Fibroblast of lung (primary cell): ENCODE measurements at places on chromosomes 4 and X. TPM values are rescaled to one million over a fixed set of nuclear protein-coding genes. Genes with fewer than 3 reads are reported as not detected.

DNA sequence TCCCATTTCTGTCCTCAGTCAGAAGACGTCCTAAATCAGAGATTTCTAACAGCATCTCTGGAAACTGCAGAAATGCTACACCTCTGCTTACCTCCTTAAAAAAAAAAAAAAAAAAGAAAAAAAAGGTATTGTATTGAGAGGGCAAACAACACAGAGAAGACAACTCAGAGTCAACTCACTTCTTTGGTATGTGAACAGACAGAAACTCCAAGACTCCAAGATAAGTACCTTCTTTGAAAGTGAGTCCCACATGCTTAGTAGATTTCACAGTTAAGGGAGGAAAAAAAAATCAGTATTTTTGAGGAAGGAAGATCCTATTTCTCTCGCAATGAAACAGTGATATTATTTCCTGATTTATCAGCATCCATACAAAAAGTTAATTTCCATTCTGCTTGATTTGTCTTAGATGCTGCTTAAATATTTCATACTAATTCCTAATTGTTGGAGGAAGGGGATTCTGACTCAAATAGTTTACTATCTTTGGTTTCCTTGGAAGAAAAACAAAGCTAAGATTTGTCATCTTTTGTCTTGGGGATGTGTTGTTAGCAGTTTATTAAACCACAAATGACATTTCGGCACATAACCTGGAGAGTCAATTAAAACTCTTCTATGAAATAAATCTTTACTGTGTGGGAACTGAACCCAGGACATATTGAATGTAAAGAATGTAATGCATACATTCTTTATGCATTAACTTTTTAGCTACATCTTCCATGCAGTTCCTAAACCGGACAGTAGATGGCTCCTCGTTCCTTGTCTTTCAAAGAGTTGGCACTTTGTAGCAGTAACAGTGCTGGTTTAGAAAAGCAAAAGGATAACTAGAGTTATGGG, 4.7 kb downstream of the RASGEF1B start:
- DNase-seq = peak; percentile 81

GRCh38 chr4:37604461-37604860, 81.7 kb downstream of the RELL1 start:
- peak; percentile 62 for DNase-seq

NOA1 gene
- polyA plus RNA-seq = 10.0 and 12.1 TPM in 2 replicates

DNA sequence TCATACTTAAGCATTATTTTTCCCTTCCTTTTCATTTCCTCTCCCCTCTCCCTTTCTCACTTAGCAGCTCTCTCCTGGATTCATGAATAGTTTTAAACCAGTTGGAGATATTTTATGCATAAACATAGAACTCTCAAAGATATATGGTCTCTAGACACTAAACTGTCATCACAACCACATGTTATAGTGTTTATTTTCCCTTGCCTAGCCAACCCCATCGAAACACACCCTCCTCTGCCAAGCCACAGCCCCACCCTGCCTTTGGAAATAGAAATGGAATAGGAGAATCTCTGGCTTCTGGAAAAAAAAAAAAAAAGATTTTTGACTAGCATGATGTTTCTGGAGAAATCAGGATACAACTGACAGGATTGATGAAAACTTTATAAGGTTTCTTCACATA, 64.8 kb upstream of the RBPJ start:
- peak; percentile 31 for DNase-seq

GRCh38 chr4:126404549-126404948, 1089.8 kb downstream of the FAT4 start:
- peak; percentile 1 for DNase-seq

- DNase-seq = no peak
Observed at GRCh38 chrX:19512359-19512758, 2.9 kb downstream of the MAP3K15 start.

MBNL3 gene
- polyA plus RNA-seq = 2.6 and 5.6 TPM in 2 replicates

LRIT3 gene
- polyA plus RNA-seq = 0.01 TPM in 2 replicates

GLUD2 gene
- polyA plus RNA-seq = 0.67 and 0.80 TPM in 2 replicates

GRCh38 chr4:99091216-99091575, 2.6 kb upstream of the ADH5 start:
- no peak for DNase-seq

- no peak for DNase-seq
Observed at GRCh38 chrX:8647176-8647575, 84.8 kb downstream of the ANOS1 start.

GRCh38 chr4:100146756-100147155, 43.5 kb downstream of the DDIT4L start:
- DNase-seq = no peak

FGA gene
- not detected in 2 replicates for polyA plus RNA-seq

TMEM154 gene
- 1.6 and 3.7 TPM in 2 replicates for polyA plus RNA-seq

MAP3K15 gene
- 0.07 and 0.14 TPM in 2 replicates for polyA plus RNA-seq

DNA sequence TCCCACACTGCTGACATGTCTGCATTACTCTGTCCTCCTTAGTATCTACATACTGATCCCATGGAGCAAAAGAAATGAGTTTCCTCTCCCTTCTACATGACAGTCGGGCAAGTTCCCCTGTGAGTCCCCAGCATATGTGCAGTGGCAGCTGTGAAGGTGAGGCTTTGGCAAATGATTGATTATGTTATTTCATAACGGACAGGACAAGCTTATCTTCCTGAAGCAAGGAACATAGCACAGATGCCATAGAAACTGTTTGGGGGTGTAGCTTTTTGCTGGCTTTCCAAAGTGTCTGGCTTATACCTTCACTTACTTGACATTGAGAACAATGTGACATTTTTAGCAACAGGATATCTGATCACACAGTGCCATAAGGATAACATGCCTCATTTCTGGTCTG, 136.8 kb upstream of the PDLIM3 start:
- no peak for DNase-seq

- no peak for DNase-seq
Observed at GRCh38 chr4:1534095-1534872, 128.0 kb upstream of the NKX1-1 start.

GRCh38 chr4:155197757-155198156, 10.7 kb upstream of the NPY2R start:
- no peak for DNase-seq

GRCh38 chr4:36304138-36304681, 22.8 kb downstream of the DTHD1 start:
- no peak for DNase-seq

GRCh38 chrX:53421772-53422085, 725 bp downstream of the SMC1A start:
- no peak for DNase-seq

- DNase-seq = no peak
Observed at GRCh38 chr4:185317880-185318279, 77.8 kb downstream of the LRP2BP start.

DNA sequence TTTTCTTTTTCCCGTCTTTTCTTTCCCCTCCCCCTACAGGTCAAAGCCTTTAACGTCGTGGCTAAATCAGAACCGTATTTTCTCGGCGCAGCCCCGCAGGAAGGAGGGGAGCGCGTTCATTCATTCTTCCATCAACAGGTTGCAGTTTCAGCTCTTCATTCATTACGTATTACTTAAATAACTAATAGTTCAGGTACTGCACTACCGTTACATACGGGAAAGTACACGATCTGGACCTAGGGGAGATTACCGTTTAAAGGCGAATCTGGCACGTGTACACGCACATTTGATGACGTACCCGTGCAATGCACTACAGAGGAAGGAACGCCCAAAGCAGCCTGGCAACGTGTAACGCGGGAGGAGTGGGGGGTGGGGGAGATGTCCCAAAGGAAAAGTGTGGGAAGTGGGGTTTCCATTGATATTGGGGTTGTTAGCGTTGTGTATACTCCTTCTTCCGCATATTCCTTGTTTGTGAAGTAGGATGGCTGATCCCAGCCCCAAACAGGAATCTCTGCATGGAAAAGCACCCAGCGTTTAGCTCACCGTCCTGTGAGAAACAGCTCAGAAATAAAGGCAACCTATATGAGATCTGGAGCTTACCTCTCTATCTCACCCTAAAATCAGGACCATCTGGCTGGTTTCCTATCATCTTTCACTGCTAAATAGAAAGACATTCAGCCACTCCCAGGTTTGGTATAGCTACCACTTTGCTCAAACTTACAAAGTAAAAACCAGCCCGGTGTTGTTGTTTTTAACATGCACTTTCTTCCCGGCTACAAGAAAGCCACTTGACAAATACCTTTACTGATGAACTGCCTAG, 585 bp upstream of the SEC24D start:
- peak; percentile 75 for DNase-seq

- DNase-seq = no peak
Observed at GRCh38 chr4:1638873-1639272, 45.2 kb downstream of the FAM53A start.

EXOC1L gene
- not detected in 2 replicates for polyA plus RNA-seq

FOXR2 gene
- polyA plus RNA-seq = not detected in 2 replicates

GRK4 gene
- polyA plus RNA-seq = 4.0 and 4.4 TPM in 2 replicates

TMEM144 gene
- 1.3 and 1.5 TPM in 2 replicates for polyA plus RNA-seq

HSFX4 gene
- not detected in 2 replicates for polyA plus RNA-seq

GRCh38 chr4:102076622-102077021, 268.7 kb downstream of the SLC39A8 start:
- DNase-seq = no peak

DNA sequence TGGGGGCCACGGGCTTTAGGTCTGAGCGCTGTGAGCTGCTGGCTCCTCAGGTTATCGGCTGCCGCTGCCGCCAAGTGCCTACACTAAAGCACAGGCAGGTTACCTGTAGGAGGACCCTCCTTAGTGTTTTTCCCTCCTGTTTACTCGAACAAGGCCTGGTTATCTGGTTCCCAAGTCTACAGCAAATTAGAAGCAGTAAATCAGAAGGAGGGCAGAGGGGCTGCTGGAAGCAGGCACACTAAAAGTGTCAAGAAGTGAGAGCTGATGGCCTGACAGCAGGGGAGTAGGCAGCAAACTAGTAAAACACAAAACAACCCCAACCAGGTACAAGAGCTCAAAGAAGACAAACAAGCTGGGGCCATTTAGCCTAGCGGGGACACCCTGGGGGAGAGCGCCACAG, 125.0 kb upstream of the PJA1 start:
- DNase-seq = no peak

DNA sequence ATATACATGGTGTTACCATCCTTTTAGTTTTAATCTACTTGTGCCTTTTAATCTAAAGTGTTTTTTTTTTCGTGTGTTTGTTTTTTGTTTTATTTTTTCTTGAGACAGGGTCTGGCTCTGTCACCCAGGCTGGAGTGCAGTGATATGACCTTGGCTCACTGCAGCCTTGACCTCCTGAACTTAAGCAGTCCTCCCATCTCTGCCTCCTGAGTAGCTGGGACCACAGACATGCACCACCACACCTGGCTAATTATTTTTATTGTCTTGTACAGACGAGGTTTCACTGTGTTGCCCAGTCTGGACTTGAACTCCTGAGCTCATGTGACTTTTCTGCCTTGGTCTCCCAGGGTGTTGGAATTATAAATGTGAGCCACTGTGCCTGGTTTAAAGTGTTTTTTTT, 33.1 kb downstream of the BMP2K start:
- DNase-seq = no peak

FATE1 gene
- not detected in 2 replicates for polyA plus RNA-seq

GRCh38 chr4:134668237-134668636, 466.6 kb upstream of the PABPC4L start:
- DNase-seq = peak; percentile 1

GRCh38 chr4:148795156-148795864, 353.1 kb upstream of the NR3C2 start:
- peak; percentile 92 for DNase-seq

- DNase-seq = no peak
Observed at GRCh38 chr4:171981185-171981584, 168.0 kb downstream of the GALNTL6 start.

DNA sequence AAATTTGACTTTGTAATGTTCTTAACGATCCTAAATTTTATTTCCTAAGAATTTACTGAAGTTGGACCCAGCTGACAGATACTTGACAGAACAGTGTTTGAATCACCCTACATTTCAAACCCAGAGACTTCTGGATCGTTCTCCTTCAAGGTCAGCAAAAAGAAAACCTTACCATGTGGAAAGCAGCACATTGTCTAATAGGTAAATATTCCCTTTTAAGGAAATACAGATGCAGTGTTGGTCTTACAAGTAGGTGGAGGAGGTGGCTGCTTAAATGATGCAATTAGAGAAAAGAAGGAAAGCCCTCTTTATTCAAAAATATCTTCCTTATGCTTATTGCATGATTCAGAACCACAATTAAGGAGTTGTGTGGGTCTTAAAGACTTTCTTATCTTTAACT, 73.5 kb downstream of the RS1 start:
- DNase-seq = peak; percentile 1

GRCh38 chr4:184850431-184851199, 24.8 kb upstream of the ACSL1 start:
- no peak for DNase-seq

DNA sequence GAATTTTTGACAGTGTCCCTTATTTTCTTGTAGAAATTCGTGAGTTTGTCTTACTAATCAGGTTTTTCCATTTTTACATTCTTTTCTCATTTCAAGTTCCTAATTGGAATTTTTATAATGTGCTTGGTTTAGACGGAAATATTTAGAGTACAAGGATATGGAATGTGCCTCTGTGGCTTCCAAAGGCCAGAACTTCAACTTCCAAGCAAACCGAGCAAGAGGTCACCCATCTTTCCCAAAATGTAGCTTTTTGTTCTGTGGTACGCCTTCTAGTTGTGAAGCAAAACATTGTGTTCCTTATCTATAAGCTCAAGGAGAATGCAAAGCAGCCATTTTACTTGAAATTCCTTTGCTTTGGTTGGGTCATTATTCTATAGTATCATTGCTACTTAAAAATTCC, 212.8 kb upstream of the PACRGL start:
- DNase-seq = peak; percentile 29

CXCL13 gene
- polyA plus RNA-seq = not detected in 2 replicates

DNA sequence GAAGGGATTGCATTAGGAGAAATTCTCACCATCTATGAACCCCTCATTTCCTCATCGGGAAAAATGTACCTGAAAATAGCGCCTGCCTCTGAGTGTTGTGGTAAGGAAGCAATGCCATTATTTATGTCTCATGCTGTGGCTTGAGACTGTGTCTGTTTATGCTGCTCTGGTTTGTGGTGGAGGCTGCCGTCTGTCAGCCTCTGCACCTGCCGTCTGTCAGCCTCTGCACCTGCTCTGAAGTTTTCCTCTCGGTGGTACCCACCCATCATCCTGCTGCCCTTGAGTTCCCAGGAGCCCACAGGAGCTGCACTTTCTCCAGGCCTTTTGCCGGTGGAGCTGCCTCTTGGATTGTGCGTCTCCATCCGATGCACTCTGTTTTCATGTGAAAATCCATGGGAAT, 68.5 kb upstream of the PPP2R3B start:
- DNase-seq = no peak
